ENCODE measurements at places on chromosomes 5 and 9.
A peak's percentile ranks its signal among the peaks of the same experiment; 100 is the strongest.

DNA sequence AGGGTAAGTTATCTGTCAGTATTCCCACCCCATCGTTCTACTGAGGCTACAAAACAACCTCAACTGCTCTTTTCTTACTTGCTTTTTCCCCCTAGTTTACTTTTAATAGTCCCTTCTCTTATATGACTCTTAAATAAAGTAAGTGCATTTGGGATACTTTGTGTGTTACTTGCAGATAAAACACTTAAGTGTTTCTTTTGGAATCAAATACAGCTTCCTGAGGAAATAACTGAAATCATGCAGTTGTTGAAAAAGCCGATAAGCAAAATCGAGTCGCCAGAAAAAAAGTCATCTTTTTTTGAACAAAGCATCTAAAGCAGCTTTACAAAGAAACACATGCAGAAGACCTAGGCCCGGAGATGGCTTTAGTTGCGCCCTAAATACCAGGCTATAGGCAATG lies 53.5 kb upstream of the EPB41L4A start:
- no peak for DNase-seq

DNA sequence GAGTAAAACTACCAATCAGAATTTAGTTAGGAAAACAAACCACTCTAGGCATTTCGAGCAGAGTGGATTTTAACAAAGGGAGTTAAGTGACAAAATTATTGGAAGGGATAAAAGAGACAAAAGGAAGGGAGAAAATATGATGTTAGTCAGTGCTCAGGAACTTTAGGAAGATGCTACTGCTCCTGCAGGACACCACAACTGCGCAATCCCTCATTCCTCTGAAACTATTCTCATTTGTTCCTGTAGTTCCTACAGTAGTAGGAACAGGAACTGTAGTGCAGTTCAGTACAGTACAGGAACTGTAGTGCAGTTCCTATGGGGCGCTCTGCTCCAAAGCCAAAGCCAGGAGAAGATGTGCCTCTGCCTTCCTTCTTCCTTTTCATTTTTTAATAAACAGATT lies 29.9 kb upstream of the MEGF10 start:
- no peak for DNase-seq

- peak; percentile 31 for DNase-seq
Observed at GRCh38 chr5:164335837-164336236, 830.4 kb downstream of the MAT2B start.

GRCh38 chr5:177468329-177468684 lies 5.1 kb downstream of the DBN1 start:
- peak; percentile 90 for DNase-seq

GRCh38 chr9:111839987-111840386 lies 45.2 kb upstream of the SHOC1 start:
- DNase-seq = no peak

- no peak for DNase-seq
Observed at GRCh38 chr9:86315078-86315477, 32.7 kb upstream of the ISCA1 start.

DNA sequence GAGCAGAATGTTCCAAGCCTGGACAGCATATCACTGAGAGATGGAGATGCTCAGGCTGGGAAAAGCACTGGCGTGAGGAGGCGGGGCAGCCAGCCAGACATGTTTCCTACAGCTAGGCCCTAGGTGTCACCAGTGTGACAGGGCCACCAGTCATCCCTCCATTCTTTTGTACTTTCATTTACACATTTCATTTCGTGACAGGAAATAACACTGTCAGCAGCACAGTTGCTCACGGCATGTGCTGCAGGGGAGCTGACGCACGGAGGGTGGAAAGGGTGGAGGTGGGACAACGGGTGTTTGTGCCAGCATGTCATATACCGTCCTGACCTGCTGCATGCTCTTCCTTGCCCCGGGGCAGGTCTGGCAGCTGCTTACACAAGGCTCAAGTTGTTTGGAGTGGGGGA lies 14.8 kb upstream of the CEMIP2 start:
- DNase-seq = peak; percentile 86

DNA sequence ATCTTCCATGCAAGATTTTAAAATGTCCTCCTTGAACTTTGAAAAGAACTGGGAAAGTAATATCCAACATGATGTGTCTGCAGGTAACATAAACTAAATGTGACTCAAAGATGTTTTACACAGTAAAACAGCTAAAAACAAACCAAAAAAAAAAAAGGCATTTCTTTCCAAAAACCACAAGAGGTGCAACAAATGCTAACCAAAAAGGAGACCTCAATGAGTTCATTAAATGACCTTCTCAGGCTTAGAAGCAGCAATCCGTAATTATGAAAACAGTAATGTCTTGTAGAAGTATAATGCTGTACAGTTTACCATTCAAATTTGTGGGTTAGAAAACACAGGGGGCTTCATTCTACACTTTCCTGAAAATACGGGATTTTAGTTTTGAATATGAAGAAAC lies 2.5 kb downstream of the RNF145 start:
- DNase-seq = peak; percentile 19

GRCh38 chr9:113770396-113770795 lies 105.7 kb upstream of the ZNF618 start:
- DNase-seq = no peak

DNA sequence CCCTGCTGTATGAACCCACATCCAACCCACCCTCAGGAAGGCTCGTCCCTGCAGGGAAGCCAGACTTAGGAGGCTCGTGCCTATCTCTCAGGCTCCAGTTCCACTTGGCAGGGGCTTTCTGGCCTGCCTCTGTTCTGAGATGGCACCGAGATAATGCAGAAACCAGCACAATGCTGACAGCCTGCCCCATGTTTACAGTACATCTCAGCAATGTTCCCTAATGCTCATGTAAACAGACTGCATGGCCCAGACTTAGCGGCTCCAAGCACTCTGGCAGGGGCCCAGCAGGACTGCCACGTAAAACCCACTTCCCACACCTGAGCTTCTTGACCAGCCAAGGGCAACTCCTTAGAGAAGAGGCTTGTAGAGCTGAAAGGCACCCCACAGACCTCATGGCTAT lies 499.5 kb upstream of the BRINP1 start:
- peak; percentile 100 for DNase-seq

GRCh38 chr9:129177443-129177790 lies 644 bp downstream of the IER5L start:
- no peak for DNase-seq

DNA sequence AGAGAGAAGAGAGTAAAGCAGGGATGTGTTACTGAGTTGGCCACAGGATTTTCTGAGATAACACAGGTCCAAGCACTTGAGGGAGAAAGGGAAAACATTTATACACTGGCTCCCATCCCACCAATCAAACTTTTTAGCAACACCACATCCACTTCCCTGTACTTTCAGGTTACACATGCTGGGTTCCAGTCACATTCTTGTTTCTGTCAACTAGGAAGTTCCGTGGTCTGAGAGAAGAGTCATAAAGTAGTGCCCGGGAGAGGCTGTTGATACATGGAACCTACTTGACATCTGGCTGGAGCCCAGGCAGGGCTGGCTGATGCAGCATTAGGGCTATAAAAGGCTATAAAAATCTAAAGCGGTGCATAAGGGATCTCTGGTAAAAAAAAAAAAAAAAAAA lies 473.9 kb upstream of the COX7C start:
- no peak for DNase-seq

DNA sequence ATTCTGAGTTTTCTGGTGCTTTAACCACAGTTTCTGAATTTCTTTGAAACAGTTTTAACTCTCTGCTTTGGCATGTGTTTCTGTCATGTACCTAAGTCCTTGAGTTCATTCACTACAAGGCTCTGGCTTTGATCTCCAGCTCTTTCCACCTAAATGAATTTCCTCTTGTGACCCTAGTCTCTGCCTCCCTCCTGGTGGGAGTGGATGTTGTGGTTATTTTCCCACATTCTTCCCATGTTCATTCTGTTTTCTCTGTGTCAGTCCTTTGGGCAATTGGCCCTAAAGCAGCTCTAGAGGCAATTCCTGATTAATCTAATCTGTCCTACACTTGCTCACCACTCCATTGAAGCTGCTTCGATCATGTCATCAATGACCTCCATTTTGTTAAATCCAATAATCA lies 28.4 kb upstream of the DPYSL3 start:
- DNase-seq = no peak

DNA sequence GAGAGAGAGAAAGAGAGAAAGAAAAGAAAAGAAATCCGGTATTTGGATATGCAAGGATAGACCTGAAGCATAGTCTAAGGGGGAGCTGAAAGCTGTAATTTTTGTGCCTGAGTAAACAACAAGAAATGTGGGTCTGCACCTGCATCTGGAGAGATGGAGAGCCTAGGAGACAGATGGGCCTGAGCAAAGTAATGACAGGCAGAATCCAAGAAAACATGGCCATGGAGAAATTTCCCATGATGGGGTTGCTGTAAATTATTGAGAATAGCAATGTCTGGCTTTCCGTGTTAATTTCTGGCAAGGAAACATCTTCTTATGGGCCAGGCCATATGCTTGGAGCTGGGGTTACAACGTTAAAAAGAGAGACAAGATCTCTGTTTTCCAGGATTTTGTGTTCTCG lies 40.2 kb downstream of the YIPF5 start:
- DNase-seq = peak; percentile 74

DNA sequence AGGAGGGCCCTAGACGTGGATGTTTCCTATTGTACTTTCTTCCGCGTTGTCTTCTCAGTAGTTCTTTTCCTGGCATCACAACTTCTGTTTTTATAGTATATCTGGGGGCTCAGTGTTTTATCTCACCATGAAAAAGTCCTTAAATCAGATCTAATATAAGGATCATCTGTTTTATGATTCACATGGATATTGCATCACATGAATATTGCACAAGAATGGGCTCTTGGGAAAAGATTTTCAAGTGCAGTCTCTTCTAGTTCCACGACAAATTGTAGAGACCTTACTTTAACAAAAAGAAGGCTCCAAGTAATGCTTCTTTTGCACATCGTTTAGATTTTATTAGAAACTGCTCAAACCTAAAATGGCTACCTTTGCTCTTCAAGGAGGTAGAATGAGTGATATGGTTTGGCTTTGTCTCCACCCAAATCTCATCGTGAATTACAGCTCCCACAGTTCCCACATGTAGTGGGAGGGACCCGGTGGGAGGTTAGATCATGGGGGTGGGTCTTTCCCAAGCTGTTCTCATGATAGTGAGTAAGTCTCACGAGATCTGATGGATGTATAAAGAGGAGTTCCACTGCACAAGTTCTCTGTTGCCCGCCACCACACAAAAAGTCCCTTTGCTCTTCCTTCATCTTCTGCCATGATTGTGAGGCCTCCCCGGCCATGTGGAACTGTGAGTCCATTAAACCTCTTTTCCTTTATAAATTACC lies 53.7 kb upstream of the FAM120A start:
- no peak for DNase-seq

DNA sequence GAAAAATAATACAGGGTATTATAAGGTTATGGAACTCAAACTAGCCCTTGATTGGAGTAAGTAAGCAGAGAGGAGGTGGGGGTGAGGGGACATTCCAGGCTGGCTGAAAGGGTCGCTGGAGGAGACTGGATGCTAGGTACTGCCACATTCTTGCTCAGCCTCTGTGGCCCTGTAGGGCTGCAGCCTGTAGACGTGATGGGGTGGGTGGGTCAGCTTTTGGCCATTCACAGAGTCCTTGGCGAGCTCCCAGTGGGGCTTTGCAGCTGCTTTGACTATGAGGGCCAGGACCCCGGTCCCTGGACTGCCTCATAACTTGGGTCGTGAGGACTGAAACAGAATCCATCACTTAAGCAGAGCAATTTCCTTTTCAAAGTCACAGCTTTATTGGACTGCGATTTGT lies 4.2 kb upstream of the GDNF start:
- DNase-seq = no peak

DNA sequence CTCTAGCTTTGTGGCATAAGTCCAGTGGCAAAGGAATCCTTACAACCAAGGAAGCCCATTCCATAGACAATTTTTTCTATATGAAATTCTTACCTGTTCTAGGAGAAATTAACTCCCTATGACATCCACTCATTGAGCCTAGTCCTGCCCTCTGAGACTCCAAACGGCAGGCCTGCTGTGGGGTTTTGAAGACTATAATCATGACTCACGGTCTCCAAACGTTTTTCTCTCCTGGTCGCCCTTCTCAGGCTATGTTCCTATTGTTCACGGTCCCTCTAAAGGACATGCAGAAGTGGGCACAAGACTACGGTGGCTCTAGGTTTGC lies 611 bp downstream of the EXOSC3 start:
- no peak for DNase-seq

- DNase-seq = peak; percentile 85
Observed at GRCh38 chr5:109347252-109347888, 62.4 kb downstream of the PJA2 start.

DNA sequence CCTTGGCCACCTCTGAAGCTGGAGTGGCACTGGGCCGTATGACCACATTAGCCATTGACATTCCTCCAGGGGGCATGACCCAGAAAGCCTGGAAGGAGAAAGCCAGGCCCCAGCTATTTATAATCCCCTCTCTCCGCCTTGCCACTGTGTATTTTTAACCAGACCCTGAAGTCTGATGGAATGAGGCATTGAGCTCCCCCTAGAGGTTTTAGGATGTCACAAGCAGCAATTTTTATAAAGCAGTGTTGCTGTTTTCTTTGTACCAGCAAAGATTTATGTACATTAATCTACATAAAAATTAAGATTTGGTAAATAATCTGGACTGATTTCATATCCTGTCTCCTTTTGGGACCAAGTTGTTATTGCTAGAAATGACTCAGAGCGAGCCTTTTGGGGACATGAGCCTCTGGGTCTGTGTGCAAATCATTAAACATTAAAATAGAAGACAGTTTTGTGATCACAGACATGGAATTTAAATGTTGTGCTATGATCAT lies 127.1 kb downstream of the TRIO start:
- DNase-seq = peak; percentile 84

DNA sequence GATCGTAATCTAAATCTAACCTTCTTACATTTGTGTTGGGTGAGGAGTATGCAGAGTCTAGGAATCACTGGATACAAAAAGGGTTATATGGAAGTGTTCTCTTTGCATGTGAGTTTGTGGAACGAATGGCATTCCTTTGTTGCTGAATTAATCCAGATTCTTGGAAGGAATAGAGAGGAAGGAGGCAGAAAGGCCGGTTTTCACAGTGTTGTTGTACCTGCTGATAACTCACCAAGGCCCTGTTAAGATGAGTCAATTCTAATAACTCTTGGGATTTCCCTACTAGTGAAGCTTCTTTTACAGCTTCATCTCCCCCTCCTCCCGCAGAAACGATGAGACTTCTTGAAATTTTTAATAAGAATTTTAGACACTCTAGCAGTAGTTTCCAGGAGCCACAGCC lies 84.0 kb downstream of the ZSWIM6 start:
- DNase-seq = no peak

DNA sequence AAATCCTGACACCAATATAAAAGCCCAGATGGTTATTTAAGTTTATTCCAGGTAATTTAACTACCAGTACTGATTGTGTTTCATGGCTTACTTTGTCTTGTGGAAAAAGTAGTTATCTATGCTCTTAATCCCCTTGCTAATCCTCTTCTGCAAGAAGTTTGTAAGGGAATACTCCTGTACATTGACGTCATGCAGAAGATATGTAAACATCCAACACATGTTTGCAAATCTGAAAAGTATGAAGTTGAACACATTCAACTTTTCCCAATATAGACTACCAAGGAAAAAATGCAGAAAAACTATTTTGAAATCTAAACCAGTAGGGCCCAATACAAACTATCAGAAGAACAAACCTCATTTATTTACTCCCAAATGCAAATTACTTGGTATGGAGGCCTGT lies 56.3 kb upstream of the ELL2 start:
- peak; percentile 59 for DNase-seq
